ENCODE measurements at places on chromosomes 16 and 17. TPM values are rescaled to one million over a fixed set of nuclear protein-coding genes. Genes with fewer than 3 reads are reported as not detected.

- no peak for DNase-seq
Measured at GRCh38 chr17:3659541-3660111, 8.8 kb downstream of the TAX1BP3 start.

DNA sequence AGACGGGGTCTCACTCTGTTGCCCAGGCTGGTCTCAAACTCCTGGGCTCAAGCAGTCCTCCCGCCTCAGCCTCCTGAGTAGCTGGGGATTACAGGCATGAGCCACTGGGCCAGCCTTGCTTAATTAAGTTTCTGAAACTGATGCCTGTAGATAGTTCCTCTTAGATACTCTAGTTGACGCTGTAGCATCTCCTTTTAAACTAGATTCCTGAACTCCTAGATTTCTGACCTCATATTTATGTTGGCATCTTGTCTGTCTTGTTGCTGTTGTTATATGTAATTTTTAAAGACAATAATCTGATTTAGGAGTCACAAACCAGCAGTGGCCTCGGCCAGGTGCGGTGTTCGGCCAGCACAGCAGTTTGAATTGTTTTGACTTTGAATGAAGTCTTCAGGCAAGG, 37.5 kb downstream of the DHRS7B start:
- no peak for DNase-seq

DNA sequence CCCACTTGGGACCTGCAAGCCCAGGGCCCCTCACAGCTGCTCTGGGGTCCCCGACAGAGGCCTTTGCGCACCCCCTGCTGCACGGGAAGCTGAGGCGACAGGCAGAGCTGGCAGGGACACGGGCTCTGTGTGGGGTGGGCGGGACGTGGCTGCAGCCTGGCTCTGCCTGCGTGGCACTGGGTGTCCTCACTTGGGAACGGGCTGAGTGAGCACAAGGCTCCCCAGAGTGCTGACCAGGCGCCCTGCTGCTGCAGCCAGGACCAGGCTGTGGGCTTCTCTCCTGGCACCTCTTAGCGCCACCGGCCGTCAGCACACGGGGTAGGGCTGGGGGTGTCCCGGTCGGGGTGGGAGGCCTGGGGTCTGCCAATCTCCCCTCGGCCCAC, 6.6 kb downstream of the C1QTNF8 start:
- no peak for DNase-seq

- no peak for DNase-seq
Measured at GRCh38 chr17:9839433-9839832, 13.7 kb downstream of the GLP2R start.

GRCh38 chr17:42049834-42050392, 488 bp downstream of the C17orf113 start:
- peak; percentile 37 for DNase-seq

DNA sequence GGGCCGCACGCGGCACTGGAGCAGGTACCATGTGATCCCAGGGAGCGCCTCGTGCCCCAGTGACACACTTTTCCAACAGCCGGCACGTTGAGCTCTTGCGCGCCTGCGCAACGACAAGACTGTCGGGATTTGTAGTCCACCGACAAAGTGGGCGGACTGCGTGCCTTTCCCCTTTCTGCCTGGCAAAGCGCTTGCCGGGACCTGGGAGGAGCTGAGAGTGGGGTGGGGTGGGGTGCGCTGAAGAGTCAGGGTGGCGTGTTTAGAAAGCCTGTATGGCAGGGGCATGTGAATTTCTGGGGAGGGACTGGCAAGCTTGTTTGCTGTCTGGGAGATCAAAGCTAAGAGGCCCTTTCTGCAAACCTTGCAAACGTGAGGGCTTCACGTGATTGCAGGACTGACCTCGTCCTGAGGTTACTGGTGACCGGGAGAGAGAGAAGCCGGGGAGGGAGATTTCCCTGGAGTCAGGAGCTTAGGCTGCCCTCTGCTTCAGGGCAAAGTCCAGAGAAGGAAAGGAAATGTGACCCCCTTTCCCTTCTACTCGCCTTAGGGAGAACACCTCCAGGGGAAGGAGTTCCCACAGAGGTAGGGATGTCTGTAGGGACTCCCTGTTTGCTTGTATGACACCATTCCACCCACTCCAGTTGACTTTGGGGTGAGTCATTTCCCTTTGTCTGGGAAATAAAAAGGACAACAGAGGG, 429 bp upstream of the NR1D1 start:
- peak; percentile 99 for DNase-seq

DNA sequence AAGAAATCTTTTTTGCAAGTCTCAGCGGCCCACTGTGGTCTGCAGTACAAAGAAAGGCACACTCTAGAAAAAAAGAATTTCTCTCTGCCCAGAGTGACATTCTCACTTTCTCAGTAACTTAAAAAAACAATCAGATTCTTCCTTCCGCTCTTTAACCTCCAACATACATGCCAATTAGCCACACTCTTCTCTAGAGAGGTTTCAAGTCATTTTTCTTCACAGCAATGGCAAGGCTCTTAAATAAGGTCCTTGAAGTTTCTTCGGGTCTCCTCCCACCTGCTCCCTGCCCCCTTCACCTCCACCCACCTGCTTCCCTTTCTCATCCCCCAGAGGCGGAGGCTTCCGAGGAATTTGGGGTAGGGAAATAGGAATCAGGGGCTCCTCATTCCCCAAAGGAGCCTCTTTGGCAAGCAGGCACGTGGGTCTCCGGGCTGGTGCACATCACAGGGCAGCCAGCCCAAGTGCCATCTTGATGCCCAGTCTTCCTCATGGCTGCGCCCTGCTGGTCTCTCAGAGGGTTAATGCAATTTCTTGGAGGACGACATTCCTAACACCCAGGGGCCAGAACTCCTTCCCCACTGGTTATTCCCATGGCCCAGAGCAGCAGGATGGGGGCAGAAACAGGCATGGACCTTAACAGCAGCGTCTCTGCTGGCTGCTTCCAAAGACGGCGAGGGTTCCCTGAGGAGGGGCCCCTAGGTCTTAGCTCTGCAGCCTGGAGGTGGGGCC, 855 bp upstream of the MEOX1 start:
- no peak for DNase-seq

DNA sequence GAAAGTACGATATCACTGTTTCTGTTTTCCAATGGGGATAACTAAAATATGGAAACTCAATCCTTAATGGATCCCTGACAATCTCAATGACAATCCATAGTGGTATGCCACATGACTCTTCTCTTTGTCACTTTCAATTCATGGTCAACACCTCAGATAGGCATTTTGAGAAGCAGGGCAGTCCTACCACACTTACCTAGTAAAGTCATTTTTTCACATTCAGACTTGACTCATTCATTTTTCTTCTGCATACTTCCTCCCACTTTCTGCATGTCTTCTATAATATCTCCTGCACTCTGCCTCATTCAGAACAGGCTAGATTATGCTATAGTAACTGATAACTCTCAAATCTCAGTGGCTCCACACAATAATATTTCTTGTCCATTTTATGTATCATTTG, 117.5 kb downstream of the FTO start:
- no peak for DNase-seq

DNA sequence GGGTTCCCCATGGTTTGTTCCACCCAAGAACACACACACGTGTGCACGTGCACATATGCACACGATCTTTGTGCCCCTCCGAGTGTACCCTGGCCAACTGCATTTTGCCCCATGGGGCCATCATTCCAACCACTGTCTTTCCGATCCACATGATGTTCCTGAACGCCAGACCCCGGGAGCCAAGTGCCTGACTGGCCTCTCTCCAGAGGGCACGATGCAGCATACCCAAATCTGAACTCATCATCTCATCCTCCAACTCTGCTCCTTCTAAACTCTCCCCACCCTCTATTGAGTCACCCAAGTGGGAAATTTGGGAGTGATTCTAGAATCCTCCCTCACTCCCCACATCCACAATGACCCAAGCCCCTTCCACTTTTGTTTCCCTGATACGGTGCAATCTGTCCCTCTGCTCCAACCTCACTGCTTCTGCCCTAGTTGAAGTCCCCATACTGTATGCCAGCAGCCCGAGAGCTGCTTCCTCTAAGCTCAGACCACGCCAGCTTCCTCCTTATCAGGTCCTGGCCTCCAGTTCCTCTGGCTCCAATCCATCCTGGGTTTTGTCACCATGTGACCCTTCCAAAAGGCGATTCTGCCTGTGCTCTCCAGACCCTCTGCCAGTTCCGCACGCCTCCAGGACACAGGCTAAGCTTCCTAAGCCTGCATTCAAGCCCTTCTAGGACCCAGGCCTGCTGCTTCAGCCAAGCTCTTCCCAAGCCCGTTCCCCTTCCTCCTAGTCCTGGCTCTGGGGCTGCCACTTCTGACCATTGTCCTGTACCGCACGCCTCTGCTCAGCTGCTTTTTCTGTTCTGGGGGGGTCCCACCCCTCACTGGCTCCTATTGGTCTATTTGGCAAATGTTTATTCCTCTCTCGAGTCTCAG, 10.1 kb upstream of the TMEM208 start:
- DNase-seq, result no peak

DNA sequence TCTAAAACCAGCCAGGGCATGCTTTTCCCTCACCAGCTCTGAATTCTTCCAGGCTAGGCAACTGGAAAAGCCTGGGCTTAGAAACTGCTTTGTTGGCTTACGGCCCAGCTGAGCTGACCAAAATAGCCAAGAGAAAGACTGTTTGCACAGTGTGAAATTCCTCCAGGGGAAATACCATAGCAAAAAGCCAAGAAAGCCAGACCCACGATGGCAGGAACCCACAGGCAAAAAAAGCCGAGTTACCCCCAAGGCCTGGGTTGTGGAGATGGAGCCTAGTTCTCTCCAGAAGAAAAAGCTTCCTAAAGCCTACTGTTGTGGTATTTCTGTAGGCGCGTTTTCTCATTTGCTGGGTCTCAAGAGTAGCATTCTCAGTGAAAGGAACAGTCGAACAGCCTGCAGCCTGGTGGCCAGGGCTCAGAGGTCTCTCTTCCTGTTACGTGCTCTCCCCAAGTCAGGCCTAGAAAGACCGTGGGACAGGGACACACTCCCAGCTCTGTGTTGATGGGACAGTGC, 9.2 kb downstream of the SP2 start:
- DNase-seq, result peak; percentile 98

DNA sequence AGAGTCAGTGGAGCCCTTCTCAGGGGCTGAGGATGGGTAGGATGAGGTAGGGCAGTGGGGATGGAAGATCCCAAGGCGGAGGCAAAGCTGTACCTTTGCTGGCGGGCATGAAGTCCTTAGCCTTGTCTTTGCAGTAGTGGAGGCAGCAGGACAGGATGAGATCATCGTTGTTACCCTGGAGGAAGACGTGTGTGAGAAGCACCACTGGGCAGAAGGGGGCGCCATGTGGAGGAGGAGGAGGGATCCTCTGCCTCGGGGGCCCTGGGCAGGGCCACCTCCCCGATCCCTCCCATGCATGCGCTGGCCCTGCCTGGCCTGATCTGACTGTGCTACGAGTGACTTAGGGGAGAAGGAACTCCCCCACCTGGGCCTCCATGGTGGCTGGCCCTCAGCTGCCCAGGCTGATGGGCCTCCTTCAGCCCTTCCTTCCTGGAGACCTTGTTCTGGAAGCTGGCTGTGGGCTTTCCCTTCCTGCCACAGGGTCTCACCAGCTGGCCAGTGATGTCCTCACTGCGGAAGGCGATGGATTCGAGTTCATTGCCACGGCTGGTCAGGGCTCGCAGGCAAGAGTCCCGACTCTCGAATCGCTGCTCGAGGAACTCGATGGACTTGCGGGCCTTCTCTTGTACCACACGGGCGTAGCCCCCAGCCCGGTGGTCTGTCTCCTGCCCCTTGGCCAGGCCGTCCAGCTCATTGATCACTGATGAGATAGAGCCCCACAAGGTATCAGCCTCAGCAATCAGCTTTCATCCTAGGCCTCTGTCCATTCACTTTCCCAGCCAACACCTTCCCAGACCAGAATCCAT, 10.3 kb downstream of the HIC1 start:
- no peak for DNase-seq

Gene C16orf92
- total RNA-seq, result not detected

Gene TP53TG3
- total RNA-seq, result 2.1 TPM

Gene PRR15L
- not detected for total RNA-seq

Gene HBA2
- total RNA-seq, result not detected

Gene TAC4
- 0.92 TPM for total RNA-seq

Gene KRT12
- not detected for total RNA-seq

Gene PHOSPHO1
- 3.5 TPM for total RNA-seq

Gene ABCC3
- not detected for total RNA-seq

Gene OR3A2
- not detected for total RNA-seq

Gene BICDL2
- total RNA-seq, result 1.1 TPM

Gene HIGD1B
- not detected for total RNA-seq

Gene RCVRN
- total RNA-seq, result not detected

All from G401 (cell line).